ENCODE measurements at places on chromosomes 1 and 21. TPM values are rescaled to one million over a fixed set of nuclear protein-coding genes. Genes with fewer than 3 reads are reported as not detected.

MX1 gene
- total RNA-seq = 21.3 TPM

- no peak overlapping the region for H3K4me3 ChIP-seq
- no peaks in the 10 kb centered on the region for H3K4me1 ChIP-seq
- no peak for DNase-seq
- no peak overlapping the region for H3K27ac ChIP-seq
- H3K36me3 ChIP-seq = peaks cover 39% of the 10 kb centered on the region
- H3K27me3 ChIP-seq = no peaks in the 10 kb centered on the region
Measured at GRCh38 chr1:207069061-207069460, 16.0 kb downstream of the PFKFB2 start.

- peak overlapping the region; percentile 88 for H3K4me3 ChIP-seq
- no peaks in the 10 kb centered on the region for H3K27me3 ChIP-seq
- H3K4me1 ChIP-seq = peaks cover 29% of the 10 kb centered on the region
- H3K27ac ChIP-seq = peak overlapping the region; percentile 97
Measured at GRCh38 chr1:153728305-153729066, 636 bp downstream of the INTS3 start.

- H3K36me3 ChIP-seq = peaks cover 48% of the 10 kb centered on the region
- DNase-seq = no peak
- no peak overlapping the region for H3K27ac ChIP-seq
- no peaks in the 10 kb centered on the region for H3K27me3 ChIP-seq
Measured at GRCh38 chr1:55143684-55144083, 71.5 kb downstream of the USP24 start.

DNA sequence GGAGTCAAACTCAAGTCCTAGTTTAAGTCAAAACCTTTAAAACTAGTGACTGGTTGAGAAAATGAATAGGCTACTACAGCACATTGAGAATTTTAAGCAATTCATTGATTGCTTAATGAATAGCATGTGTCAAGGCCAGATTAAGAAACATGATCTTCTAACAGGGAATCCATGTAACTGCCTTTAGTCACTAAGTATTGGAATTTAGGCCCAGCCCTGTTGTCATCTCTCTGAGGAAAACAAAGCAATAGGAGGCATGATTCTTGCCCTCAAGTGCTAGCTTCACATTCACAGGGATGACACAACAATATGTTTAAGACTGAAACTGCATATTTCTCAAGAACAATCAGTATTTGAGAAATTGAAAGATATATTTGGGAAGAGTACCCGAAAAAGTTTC, 70.0 kb upstream of the PTGS2 start:
- H3K4me3 ChIP-seq = no peak overlapping the region
- no peaks in the 10 kb centered on the region for H3K27me3 ChIP-seq
- DNase-seq = no peak
- H3K4me1 ChIP-seq = no peaks in the 10 kb centered on the region

GRCh38 chr1:247401310-247402119, 14.5 kb upstream of the NLRP3 start:
- no peaks in the 10 kb centered on the region for H3K27me3 ChIP-seq
- no peak overlapping the region for H3K27ac ChIP-seq
- no peak for DNase-seq

KHDC4 gene
- total RNA-seq = 18.2 TPM
